ENCODE measurements at places on chromosomes 4 and X.

GRCh38 chr4:101953949-101954348 lies 163.4 kb downstream of the BANK1 start:
- DNase-seq = no peak

GRCh38 chrX:43985511-43985910 lies 12.3 kb upstream of the NDP start:
- no peak for DNase-seq

GRCh38 chr4:121077496-121077895 lies 5.2 kb upstream of the NDNF start:
- no peak for DNase-seq

GRCh38 chrX:85326234-85327059 lies 53.0 kb downstream of the POF1B start:
- DNase-seq = no peak

DNA sequence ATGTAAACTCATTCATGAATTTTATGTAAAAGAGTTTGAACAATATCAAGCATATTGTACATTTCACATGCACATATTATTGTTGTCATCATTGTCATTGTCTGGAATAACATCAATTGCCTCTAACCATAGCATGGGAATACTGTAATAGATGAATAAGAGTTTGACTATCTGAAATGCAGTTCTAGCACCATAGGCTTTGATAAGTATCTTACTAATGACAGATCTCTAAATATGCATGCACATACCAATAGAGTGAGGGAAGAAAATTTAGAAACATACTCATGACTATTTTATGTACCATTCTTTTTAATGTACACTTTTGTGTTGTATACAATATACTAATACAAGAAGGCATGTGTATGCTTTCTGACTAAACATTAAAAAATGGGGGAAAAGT lies 161.6 kb upstream of the SPRY1 start:
- no peak for DNase-seq

- DNase-seq = no peak
Observed at GRCh38 chrX:39227371-39227770, 426.1 kb downstream of the MID1IP1 start.

GRCh38 chrX:77447653-77448569 lies 722 bp downstream of the FGF16 start:
- no peak for DNase-seq

DNA sequence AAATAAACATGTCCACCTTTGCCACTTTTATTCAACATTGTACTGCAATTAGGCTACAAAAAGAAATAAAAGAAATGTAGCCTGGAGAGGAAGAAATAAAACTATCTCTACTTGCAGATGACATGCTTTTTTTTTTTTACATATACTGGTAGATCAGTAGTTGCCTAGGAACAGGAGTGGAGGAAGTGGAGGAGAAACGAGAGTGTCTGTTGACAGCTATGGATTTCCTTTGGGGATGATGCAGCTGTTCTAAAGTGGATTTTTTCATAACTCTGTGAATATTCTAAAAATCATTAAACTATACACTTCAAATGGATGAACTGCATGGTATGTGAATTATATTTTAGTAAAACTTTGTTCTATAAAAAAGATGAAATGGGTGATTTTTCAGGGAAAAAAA lies 116.4 kb downstream of the ANAPC4 start:
- no peak for DNase-seq

GRCh38 chr4:163758032-163758431 lies 263.5 kb downstream of the TMA16 start:
- DNase-seq = no peak

DNA sequence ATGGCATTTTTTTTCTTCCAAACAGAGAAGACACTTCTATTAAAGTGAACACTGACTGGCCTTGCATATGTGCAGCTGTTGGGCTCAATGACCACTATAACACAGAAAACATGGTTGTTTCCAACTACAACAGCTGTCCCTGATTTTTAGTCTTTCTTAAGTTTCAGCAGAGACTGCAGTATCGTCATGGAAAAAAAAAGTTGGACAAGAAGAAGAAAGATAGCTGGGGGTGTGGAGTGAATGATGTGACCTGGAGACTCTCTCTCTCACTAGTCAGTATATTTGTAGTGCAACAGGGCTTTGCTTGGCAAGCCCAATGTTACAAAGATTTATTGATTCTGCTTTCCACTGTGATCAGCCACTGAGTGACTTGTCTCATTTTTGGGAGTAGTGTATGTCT lies 29.5 kb upstream of the C4orf54 start:
- no peak for DNase-seq

DNA sequence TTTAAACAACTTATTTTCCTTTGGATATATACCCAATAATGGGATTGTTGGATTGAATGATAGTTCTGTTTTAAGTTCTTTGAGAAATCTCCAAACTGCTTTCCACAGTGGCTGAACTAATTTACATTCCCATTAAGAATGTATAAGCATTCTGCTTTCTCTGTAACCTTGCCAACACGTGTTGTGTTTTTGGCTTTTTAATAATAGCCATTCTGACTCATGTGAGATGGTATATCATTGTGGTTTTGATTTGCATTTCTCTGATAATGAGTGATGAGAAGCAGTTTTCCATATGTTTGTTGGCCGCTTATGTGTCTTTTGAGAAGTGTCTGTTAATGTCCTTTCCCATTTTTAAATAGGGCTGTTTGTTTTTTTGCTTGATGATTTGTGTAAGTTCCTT lies 155.6 kb upstream of the PITX2 start:
- no peak for DNase-seq

GRCh38 chr4:6668391-6668790 lies 25.3 kb upstream of the S100P start:
- no peak for DNase-seq

DNA sequence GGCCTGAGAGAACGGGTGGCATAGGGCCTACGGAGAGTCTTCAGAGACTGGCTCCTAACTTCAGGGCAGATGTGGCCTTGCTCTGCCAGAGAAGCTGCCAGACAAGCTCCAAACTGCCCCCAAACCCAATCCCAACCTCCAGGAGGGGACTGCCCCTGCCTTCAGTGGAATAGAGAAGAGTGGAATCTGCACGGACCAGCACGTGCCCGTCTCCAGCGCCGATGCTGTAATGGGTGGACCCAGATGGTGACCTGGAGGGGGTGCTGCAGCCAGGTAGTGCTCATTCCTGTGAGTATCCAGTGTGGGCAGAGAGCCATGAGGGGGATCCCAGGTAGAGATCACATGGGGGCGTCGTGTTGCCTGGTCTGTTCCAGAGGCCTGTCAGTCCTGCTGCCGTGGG lies 73.2 kb upstream of the NKX1-1 start:
- no peak for DNase-seq

GRCh38 chrX:2967998-2968909 lies 38.1 kb upstream of the ARSH start:
- no peak for DNase-seq

DNA sequence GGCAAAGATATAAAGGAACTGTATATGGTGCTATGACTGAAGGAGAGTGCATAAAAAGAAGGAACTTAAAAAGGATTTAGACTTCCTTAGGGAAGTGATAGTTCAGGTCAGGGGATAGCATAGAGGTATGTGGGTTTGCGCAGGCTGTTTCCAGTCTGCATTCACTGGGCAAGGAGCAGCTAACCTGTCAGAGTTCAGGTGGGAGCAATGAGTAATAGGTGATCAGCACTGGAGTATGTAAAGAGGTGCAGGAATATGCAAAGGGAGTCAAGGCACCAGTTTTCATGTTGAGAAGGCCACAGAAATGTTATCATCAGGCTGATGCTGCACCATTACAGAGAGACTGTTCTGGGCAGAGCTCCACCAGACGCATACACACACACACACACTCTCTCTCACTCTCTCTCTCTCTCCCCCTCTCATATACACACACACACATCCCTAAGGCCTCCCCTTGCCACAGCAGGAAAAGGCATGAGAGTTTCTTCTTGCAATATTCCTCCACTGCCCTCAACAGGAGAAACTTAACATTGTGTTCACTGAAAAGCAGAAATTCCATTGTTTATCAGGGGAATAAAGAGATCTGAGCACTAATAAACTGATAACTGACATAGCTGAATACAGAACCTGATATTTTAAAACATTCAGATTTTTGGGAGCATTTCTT lies 256.4 kb upstream of the GRID2 start:
- no peak for DNase-seq

- DNase-seq = no peak
Observed at GRCh38 chr4:168857546-168858314, 152.3 kb downstream of the CBR4 start.

DNA sequence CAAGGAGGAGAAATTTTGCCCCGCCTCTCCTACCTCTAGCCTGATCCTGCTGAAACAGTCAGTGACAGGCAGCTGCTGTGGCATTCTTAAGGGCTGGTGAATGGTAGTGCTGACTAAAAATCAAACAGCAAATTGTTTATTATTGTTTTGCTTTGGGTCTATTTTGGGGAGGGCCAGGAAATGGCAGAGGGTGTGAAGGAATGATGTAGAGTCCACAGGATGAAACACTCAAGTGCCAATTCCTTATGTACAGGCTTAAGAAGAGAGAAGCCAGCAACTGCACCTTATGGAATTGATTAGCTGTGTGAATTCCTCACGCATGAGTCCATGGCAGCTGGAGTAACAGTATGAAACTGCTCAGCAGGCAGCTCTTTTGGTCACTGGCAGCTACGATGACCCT lies 39.7 kb downstream of the VEGFC start:
- no peak for DNase-seq

- no peak for DNase-seq
Observed at GRCh38 chr4:2793586-2794485, 951 bp downstream of the SH3BP2 start.

- DNase-seq = no peak
Observed at GRCh38 chrX:9676306-9676705, 89.3 kb downstream of the GPR143 start.

- DNase-seq = no peak
Observed at GRCh38 chr4:80538276-80538926, 202.9 kb downstream of the CFAP299 start.

- no peak for DNase-seq
Observed at GRCh38 chr4:127410644-127411043, 222.1 kb upstream of the INTU start.

DNA sequence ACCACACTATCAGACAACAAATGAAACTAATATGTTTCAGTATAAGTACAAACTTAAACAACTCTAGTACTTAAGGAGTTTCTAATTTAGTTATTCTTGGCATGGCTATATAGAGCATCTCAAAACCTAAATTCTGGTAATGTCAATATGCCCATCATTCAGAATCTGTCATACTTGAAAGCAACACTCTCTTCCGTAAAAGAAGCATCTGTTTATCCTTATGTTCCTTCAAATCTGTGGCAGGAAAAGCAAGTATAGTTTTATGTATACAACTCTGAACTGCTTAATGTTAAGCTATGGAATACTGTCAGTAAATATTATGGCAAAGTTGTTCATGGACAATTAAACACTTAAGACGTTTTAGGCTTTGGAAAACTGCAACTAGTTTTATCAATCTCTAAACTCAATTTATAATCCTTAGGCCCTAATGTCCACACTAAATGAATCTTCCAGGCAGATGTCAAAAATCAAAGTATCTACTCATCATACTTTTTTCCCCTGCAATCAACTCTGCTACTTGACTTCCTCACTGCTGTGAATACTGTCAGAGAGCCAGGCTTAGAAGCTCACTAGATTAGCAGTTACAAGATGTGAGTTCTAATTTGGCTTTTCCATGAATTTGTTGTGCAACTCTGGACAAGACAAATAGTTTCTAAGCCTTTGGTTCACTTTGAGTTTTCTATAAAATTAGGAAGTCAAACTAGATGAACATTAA lies 109.4 kb downstream of the SCLT1 start:
- DNase-seq = no peak

DNA sequence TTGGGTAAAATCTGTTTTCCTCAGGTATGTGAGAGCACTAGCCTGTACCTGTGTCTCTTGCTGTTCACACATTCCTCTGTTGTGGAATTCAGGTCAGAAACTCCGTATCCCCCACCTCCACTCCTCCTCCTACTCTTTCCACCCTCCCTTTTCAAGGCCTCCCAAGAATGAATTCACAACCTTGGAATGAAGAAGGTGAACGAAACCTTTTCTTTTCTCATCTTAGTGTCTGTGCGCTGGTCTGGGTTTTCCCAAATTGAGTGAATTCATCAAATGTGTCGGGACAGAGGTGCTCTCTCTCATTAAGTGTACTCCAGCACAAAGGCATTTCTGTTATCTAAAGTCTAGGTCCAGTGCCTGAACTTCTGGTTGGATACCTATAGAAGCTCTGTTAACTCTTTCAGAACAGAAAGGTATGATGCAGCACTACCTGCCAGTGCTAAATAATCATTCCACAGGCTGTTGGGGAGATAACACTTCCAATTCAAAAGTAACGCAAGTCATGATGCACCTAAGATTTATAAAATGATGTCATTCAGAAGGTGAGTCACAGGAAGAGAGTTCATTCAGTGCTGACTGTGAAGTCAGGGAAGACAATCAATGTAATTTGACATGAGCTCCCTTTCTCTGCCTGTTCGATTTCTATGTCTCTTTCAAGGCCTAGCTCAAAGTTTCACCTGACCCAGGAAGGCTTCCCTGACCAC lies 41.9 kb downstream of the COL4A6 start:
- no peak for DNase-seq

DNA sequence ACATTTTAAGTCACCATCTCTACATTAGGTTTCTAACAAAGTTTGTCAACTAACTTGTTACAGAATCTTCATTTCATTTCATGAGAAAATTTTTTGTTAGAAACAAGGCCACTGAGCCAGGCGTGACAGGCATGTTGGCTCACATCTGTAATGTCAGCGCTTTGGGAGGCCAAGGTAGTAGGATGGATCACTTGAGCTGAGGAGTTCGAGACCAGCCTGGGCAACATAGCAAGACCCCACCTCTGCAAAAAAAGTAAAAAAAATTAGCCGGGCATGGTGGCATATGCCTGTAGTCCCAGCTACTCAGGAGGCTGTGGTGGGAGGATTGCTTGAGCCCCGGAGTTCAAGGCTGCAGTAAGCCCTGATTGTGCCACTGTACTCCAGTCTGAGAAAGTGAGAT lies 32.3 kb downstream of the FAT1 start:
- no peak for DNase-seq

DNA sequence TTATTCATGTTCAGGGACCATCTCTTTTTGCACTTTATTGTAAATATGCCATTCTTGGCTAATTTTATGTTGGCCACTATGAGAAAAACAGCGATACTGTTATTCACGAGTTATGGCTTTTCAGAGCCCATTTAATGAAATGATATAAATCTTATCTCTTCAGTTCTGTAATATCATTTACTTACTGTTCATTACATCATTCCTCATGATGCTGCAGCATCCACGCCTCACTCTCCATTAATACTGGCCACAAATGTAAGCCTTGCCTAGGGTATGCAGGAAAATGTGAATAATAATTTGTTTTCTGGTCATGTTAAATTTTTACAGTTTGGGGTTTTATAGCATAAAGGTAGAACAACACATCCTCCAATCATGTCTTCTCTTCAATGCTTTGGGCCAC lies 639.6 kb downstream of the SMARCA1 start:
- no peak for DNase-seq

Measured in activated CD4-positive, alpha-beta T cell treated with anti-CD3 and anti-CD28 coated beads, Interleukin-2, amount 50 U/mL, for 1 hour (primary cell).